ENCODE measurements at places on chromosomes 4 and X. TPM values are rescaled to one million over a fixed set of nuclear protein-coding genes. Genes with fewer than 3 reads are reported as not detected.

GRCh38 chr4:56958111-56958517 is 19.3 kb downstream of the NOA1 start:
- peak overlapping the region; percentile 79 for H3K27ac ChIP-seq
- no peaks in the 10 kb centered on the region for H3K27me3 ChIP-seq
- no peak overlapping the region for H3K4me3 ChIP-seq
- peaks cover 10% of the 10 kb centered on the region for H3K36me3 ChIP-seq

DNA sequence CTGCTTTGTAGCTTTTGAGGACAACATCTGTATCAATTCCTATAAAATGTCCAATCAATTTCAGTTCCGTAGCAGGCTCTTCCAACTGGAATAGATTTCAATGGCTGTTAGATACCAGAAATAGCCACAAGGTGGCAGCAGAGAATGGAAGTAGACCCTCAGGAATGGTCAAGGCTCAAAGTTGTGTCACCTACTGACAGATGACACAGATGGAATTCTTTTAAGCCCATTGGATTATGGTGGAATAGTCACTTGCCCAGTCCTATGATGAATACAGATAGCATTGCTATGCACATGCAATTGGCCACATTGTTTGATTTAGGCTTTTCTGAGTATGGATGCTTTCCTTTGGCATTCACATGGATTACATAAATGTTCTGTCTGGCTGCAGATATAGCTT is 130.4 kb upstream of the RADX start:
- DNase-seq: no peak
- H3K36me3 ChIP-seq: no peaks in the 10 kb centered on the region
- no peak overlapping the region for H3K27ac ChIP-seq
- H3K4me3 ChIP-seq: no peak overlapping the region
- H3K27me3 ChIP-seq: peaks cover 9% of the 10 kb centered on the region

ATP2B3 gene
- total RNA-seq: not detected

DCHS2 gene
- total RNA-seq: under 0.01 TPM

Data from osteoblast (primary cell).